Posterior cingulate gyrus (tissue), 11 donors: ENCODE measurements at places on chromosomes 3 and 15.

- no peak for DNase-seq
Observed at GRCh38 chr3:149609595-149609994, 48.2 kb downstream of the WWTR1 start.

GRCh38 chr3:172711454-172711795 is 558 bp upstream of the NCEH1 start:
- DNase-seq = no peak

GRCh38 chr15:71115567-71116351 is 488 bp downstream of the THSD4 start:
- no peak for DNase-seq

DNA sequence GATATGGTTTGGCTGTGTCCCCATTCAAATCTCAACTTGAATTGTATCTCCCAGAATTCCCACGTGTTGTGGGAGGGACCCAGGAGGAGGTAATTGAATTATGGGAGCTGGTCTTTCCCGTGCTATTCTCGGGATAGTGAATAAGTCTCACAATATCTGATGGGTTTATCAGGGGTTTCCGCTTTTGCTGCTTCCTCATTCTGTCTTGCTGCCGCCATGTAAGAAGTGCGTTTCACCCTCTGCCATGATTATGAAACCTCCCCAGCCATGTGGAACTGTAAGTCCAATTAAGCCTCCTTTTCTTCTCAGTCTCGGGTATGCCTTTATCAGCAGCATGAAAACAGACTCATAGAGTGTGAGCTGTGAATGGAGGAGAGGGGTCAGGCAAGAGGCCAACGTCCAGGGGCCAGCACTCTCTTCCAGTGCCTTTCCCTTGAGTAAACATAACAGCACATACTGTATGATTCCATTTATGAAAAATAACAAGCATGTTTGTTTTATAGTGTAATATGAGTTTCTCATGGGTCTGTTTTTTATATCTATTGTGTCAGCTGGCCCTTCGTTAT is 16.3 kb upstream of the LCTL start:
- no peak for DNase-seq

DNA sequence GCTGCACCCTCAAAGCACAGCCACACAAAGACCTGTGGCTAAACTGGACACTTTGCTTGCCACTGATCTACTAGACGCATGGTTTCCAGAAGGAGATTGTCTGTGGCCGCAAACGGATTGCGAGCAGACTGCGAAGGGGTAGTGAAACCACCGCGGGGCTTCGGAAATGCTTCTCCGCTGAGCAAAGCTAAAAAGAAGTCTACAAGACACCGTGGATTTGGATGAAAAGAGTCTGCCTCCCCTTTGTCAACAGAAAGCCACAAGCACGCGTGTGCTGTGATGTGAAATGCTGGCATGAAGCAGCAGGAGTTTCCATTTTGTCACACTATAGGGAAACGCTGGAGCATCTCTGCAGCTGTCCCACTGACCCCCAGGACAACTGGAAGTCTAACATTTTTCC is 63.0 kb downstream of the TMEM44 start:
- no peak for DNase-seq

GRCh38 chr3:73694983-73695757 is 70.4 kb upstream of the PDZRN3 start:
- DNase-seq = no peak

- no peak for DNase-seq
Observed at GRCh38 chr15:33941279-33942063, 26.8 kb upstream of the CHRM5 start.

GRCh38 chr3:57948781-57949242 is 59.4 kb upstream of the FLNB start:
- peak; percentile 31 for DNase-seq

DNA sequence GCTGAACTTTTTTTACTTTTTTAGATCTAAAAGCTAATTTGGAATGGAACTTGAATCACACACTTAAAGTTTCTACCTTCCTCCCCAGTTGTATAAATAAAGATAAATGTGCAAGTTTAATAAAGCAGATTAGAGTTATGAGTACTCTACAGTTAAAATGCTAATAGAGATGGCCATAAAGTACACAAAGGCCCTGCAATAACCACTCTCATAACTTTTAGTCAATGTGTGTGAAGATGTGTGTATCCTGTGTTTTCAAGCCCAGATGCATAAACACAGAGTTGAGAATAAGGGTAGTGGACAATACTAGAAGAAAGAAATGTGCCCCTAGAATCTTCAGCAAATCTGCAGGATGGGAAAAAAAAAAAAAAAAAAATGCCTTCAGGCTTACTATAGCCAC is 45.3 kb downstream of the TOP2B start:
- DNase-seq = no peak

- no peak for DNase-seq
Observed at GRCh38 chr3:184565421-184566211, 4.0 kb downstream of the EPHB3 start.

DNA sequence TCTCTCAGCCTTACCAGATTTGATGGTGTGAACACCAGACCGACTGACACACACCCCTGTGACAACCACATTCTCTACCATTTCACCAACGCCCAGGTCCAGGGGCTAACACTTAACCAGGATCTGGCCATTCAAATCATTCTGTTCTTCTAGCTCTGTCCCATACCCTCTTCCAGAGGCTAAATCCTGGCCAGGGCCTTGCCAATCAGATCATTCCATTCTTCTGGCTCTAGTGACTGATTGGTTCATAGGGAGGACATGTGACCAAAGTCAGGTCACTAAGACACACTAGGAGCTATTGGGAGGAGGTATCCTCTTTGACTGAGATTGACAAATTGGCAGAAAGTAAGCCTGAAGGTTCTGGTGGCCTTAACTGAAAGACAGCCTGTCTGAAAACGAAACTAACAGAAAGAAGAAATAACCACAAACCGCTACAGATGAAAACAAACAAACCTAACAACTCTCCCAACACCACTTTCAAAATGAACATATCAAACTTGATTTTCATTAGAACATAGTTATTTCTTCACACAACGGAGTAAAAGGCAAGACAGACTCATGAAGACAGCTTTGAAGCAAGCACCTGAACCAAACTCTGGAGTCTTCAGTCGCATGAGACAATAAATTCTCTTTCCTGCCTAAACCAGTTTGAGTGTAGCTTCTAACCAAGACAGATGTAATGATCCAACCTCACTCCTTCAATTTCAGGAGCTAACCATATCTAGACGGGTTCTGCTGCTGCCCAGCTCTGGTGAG is 68.5 kb downstream of the TRANK1 start:
- no peak for DNase-seq

- no peak for DNase-seq
Observed at GRCh38 chr3:105715372-105715771, 153.4 kb downstream of the CBLB start.

GRCh38 chr15:99454107-99454809 is 111.5 kb upstream of the MEF2A start:
- DNase-seq = no peak

DNA sequence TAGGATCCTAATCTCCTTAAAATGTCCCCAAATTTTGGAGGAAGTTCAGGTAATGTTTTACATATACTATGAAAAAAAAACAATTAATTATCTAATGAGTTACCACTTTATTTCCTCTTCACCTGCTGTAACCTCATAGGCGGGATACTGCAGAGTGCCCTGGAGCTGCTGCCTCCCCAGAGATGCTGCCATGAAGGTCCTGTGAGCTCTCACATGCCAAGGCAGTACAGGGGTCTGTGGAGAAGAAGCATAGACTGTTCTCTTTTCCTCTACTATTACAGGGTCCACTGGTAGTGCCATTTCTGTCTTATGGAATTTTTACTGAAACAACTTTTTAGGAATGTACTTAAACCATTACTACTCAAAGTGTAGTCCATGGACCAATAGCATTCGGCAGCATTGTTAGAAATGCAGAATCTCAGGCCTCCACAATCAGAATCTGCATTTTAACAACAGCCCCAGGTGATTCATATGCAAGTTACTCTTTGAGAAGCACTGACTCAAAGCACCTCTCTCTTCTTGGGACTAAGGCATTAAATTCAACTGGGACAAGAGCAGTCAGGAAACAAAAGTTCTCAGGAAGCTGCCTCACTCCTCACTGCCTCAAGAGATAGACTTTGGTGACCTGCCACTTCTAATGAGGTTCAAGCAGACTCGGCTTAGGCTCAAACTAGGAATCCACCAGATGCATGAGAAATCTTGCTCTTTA is 30.3 kb upstream of the CPOX start:
- DNase-seq = no peak

- no peak for DNase-seq
Observed at GRCh38 chr15:29670998-29671981, 151.0 kb downstream of the TJP1 start.

GRCh38 chr15:52359722-52360121 is 64.1 kb upstream of the MYO5C start:
- no peak for DNase-seq
